ENCODE measurements at places on chromosomes 12 and 14.

- DNase-seq: no peak
Observed at GRCh38 chr14:51818748-51819380, 41.5 kb upstream of the GNG2 start.

- DNase-seq: no peak
Observed at GRCh38 chr12:79662046-79662811, 28.5 kb downstream of the PAWR start.

- DNase-seq: no peak
Observed at GRCh38 chr14:52339262-52339661, 25.1 kb downstream of the PTGER2 start.

DNA sequence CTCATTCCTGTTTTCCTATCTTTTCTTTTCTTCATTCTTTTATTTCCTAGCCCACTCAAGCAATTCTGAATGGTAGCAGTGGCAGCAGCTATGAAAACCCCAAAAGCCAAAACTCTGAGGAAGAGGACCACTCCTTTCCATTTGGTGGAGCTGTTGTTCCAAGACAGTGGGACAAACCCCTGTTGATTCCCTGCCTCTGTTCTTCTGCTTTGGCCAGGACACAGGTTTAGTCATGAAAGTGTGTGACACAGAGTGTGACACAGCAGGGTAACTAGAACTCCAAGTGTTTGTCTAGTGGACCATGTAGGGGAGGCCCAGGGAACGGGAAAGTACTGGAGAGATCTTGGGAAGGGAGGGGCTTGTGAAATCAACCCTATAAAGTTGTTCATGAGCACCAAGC is 71.1 kb downstream of the PTCSC3 start:
- no peak for DNase-seq

DNA sequence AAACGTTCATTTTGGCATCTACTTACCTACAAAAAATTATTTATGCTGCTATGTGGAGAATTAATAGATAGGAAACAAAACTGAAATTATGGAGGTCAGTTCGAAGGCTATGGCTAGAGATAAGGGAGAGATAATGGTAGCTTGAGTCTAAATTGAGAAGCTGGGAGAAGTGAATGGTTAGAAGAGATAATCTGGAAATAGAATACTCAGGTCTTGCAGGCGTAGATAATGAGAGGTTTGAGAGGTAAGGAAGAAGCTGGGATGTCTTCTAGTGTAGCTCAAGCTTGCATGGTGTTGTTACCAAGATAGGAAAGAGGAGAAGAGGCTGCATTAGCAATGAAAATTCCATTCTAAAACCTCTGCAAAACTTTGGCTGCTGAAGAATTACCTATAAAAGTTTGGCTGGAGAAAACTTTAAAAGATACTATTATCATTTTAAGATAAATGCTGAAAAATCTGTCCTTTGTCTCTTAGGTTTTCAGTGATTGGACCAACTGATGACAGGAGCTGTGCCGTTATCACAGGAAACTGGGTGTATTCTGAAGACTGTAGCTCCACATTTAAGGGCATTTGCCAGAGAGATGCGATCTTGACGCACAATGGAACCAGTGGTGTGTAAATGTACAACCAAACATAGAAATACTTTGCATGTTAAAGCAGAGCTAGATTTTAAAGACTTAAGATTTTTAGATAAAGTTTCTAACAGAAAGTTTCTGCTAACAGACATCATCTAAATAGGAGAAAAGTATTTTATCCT is 14.1 kb downstream of the KLRF2 start:
- DNase-seq: no peak
